ENCODE measurements at places on chromosomes 2 and 18.

DNA sequence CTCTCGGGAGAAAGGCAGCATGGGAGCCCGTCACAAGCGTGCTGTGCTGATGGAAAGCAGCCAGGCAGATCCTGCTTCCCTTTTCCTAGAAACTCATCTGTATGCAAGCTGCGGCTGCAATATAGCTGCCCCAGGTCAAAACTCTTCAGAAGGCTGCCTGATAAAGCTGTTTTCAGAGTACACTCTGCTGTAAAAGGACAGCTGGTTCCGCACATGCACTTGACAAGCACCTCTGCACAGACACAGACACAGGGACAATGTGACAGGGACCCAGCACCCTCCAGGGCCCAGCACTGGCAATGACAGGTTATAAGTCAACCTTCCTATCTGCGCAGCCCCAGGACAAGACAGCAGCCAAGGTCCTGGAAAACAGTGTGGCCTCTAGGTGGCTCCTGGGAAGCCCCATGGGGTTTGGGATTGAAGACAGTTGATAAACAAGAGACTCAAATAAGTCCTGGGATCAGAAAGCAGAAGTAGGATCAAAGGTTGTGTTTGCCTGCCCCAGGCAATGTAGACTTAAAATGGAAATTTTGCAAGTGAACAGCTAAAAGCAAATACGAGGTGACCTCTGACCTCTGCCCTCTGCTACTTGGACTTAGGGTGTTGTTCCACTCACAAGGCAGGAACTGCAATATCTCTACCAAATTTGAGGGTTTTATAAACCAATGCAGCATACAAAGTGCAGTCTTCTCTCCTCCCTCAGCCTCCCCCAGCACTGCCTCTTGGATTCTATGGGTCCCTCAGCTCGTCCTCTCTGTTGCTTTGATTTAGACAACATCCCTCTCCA is 16.9 kb downstream of the SLC66A2 start:
- DNase-seq = no peak

- DNase-seq = no peak
Measured at GRCh38 chr18:58539659-58540380, 89.1 kb downstream of the ALPK2 start.

DNA sequence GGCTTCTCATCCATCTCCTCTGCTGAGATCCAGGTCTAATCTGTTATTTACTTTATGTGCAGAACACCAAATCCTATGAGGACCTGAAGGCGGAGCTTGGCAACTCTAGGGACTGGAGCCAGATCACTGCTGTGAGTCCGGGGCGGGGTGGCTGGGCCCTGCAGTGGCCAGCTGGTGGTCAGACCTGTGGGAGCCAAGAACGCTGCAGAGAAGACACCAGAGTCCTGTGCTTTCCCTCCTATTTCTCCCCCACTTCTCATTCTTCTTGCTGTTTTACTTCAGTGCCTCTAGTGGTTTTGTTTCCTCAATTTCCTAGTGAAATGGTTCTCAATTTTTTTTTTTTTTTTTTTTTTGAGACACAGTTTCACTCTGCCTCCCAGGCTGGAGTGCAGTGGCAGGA is 19.7 kb downstream of the VIL1 start:
- DNase-seq = no peak

DNA sequence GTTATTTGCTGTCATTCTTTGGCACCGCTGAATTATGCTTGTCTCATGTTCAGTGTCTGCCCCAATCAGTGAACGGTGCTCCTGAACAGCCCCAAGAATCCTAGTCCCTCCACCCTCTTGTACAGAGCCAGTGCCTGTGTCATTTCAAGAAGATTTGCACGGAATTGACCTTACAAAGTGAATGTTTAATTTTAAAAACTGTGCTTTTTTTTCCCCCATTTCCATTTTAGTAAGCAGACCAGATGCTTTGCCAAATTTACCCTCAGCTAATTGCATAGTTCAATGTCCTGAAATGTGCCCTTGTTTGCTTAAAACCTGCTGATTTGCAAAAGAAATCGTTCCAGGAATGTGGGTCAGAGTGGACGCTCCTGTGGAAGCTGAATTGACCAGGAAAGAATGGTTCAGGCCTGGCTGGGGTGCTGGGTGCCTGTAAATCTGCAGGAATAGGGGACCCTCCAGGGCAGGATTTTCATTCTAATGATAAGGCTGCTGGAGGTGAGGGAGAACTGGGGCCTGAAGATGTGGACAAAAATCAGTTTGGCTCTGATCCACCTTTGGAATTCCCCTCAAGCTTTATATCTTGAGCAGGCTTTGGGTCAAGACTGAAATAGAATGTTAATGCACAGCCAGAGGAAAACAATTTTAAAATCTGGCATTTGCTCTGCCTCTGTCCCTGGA is 20.1 kb downstream of the TMEM17 start:
- DNase-seq = no peak

- DNase-seq = peak; percentile 94
Measured at GRCh38 chr2:28334527-28334894, 58.1 kb upstream of the FOSL2 start.

GRCh38 chr2:113918229-113918628 is 28.3 kb downstream of the ACTR3 start:
- no peak for DNase-seq

DNA sequence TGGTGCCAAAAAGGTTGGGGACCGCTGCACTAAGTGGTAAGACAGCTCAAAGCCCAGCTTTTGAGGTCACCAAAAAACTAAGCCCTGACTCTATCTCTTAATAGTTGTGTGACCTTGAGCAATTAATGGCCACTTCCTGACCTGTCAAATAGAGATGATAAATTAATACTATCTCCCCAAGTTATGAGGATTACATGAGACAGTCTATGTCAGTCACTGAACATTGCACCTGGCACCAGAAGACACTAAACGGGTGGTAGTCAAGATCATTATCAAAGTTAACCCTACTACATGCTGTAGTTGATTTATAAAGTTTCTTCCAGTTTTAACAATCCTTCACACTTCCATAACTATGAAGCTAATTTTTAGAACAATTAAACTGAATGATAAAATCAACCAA is 36.5 kb downstream of the STPG4 start:
- no peak for DNase-seq

DNA sequence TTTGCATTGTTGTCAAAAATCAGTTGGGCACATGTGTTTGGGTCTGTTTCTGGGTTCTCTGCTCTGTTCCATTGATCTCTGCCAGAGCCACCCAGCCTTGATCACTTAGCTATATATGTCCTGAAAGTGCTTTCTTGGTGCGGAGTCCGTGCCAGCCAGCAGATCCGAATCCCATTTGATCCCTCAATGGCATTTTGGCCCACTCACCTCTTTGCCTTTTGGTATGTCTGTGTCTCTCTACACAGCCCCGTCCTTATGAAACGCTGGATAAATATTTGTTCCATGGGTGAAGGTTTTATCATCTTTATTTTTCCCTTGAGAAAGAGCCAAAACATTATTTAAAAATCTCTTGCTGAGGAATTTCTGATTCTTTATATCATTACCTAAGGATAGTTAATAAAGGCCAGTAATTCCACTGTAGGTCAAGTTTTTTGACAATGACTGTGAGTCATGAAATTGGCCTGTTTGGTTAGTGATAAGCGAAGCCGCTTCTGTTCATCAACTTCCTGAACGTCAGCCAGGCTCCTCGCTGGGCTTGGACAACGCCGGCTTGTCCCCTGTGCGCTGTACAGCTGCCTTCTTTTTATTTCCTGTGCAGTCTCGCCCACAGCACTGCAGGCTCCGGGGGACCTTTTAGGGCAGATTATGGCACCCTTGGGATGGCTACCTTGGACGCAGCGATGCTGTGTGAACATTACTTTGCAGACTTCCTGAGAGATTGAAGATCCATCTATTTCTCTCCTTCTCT is 24.9 kb downstream of the MTCL1 start:
- no peak for DNase-seq

DNA sequence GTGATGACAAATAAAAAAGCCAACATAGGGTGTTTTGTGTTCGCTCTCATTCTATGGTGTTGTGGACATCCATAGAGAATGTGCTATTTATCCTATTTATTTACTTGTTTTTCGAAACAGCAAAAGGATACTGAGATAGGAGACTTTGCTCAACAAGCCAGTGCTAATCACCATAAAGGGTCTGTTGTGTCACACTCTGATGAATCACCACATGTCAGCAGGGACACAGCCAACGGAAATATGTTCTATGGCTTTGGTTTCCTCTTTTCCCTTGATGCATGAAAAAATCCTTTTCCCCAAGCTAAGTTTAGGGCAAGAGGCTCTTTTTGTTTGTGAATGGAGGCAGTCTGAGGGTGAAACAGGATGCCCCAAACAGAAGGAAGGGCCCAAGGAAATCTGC is 154.3 kb downstream of the RNF152 start:
- DNase-seq = no peak

DNA sequence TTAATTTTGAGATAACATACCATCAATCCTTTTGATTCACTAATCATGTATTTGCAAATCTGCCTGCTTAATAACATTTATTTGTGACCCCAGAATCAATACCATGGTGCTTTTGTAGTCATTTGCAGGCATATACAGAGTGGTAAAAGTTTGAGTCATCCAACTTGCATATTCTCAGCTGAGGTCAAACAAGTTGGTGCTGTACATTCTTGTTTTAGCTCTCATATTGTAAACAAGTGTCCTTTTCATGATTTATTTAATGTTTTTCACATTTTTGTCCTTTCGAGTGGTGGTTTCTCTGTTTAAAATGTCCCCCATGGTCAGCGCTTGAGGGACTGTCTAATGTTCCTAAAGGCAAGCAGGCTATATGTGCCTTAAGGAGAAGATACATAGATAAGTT is 17.5 kb downstream of the RAB27B start:
- DNase-seq = no peak

DNA sequence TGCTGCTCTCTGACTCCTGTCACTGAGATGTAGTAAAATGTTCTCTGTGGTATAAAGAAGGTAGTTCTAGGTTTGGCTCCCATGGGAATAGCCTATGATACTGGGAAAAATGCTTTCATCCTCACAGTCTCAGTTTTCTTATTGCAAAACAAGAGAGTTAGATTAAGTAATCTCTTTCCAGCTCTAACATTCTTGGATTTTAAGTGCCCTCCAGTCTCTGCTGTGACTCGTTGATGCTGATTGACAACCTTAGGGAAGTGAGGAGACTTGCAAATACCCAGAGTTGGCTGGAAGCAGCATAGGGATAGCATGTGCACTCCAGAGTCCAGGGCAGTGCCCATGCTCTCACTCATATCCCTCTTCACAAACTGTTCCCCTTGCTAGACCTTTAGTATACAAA is 534.9 kb downstream of the SLC4A3 start:
- DNase-seq = no peak

DNA sequence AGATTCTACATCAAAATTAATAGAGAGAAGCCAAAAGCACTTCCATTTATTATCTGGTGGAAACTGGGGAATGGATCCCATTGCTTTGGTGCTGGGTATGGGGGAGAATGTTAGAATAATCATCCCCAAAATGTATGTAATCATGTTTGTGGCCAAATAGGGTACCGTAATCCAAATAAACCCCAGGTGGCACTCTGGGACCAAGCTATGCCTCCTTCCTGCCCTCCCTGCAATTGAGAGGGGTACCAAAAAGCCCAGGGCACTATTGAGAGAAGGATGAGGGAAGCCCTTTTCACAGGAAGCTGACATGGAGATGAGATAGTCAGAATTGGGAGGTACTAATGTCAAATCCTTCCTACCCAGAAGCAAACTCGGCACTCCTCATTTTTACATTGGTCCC is 85.7 kb upstream of the NRP2 start:
- no peak for DNase-seq

DNA sequence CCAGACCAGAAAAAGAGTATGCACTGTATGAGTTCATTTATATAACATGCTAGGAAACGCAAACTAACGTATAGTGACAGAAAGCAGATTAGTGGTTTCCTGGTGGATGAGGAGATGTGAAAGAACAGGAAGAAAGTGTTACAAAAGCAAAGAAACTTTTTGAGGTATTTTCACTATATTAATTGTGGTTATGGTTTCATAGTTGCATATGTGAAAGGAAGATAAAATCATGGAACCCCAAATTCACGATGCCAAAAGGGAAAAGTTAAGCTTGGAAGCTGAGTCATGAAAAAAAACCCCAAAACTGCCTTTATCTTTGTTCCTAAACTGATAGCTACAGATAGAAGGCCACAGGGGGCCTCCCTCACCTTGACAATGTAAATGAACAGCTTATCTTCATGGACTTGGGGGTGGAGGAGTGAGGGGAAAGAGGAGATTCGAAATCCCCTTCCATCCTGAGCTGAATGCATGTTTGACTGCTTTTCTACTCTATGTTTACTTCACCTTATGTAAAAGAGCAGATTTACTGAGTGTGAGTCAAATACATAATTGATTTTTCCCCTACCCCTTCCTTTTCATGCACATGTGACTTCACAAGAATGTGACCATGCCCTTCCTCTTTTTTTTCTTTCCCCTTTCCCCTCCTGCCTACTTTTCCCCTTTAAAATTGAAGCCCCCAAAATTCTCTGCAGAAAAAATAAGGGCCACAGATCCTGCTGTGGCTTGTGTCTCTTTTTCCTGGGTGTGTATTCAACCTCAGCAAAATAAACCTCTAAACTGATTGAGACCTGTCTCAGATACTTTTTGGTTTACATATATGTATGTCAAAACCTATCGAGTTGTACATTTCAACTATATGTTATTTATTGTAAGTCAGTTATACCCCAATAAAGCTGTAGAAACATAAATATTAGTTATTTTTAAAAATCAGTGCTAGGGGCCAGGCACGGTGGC is 100.1 kb upstream of the TLK1 start:
- no peak for DNase-seq

DNA sequence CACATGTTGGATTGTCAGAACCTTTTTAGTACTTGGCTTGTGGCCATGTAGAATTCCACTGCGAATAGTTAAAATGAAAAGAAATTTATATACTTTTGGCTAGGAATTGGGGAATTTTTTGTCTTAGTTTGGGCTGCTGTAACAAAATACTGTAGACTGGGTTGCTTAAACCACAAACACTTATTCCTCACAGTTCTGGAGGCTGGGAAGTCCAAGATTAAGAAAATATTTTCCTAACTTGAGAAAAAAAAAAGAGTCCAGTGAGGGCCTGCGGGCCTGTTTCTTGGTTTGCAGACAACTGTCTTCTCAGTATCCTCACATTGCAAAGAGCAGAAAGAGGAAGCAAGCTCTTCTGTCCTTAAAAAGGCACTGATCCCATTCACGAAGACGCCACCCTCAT is 81.9 kb downstream of the CD226 start:
- DNase-seq = no peak

DNA sequence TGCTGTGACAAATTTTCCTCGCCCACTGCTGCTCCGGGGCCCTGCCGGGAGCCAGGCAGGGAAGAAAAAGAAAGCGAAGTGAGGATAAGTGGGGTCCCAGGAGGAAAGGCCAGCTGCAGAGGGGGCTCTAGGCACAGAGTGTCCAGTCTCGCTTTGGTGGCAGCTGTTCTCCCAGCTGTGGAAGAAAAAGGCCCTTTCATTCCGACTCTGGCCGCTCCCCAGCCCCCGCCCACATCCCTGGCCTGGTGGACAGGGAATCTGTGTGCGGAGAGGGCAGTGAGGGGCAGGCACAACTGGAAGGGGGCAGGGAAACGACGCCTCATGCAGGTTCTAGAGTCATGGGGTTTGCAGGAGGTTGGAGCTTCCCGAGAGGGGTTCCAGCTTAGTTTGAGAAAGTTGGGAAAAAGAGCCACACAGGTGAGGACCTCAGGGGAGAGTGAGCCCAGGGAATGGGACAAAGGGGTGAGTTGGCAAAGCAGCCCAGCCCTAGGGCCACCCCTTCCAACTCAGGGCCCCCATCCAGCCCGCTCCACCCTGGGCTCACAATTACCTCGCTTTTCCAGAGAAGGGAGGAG is 1.8 kb downstream of the RTKN start:
- peak; percentile 57 for DNase-seq

- DNase-seq = no peak
Measured at GRCh38 chr2:16135196-16135912, 195.0 kb downstream of the MYCN start.
